ENCODE measurements at places on chromosomes 11 and 22. TPM values are rescaled to one million over a fixed set of nuclear protein-coding genes. Genes with fewer than 3 reads are reported as not detected.

Gene LINC01488
- total RNA-seq: not detected

Gene NNMT
- total RNA-seq: not detected

Gene NELL1
- total RNA-seq: not detected

Gene TSGA10IP
- not detected for total RNA-seq

Gene TSPAN32
- total RNA-seq: 65.7 TPM

Gene PDGFB
- total RNA-seq: 2.8 TPM

Gene KCNQ1OT1
- total RNA-seq: 0.23 TPM

Gene POTEH
- not detected for total RNA-seq

Gene SMTNL1
- not detected for total RNA-seq

Gene MRGPRE
- total RNA-seq: not detected

Gene SYT8
- total RNA-seq: not detected

Gene GAL
- not detected for total RNA-seq

Gene OR8H3
- total RNA-seq: not detected

Gene FOSL1
- total RNA-seq: 3.7 TPM

Gene APOBEC3H
- 1.4 TPM for total RNA-seq
